Activated naive CD4-positive, alpha-beta T cell (primary cell): ENCODE measurements at places on chromosomes 5 and 9.

- DNase-seq = no peak
Observed at GRCh38 chr5:114830114-114830513, 339.6 kb downstream of the TRIM36 start.

GRCh38 chr9:25261445-25261844 lies 416.8 kb downstream of the TUSC1 start:
- DNase-seq = no peak

GRCh38 chr5:148897842-148898241 lies 71.4 kb downstream of the ADRB2 start:
- no peak for DNase-seq

GRCh38 chr9:14245901-14246525 lies 67.9 kb downstream of the NFIB start:
- DNase-seq = no peak

- no peak for DNase-seq
Observed at GRCh38 chr9:130026583-130027340, 16.2 kb downstream of the FNBP1 start.

DNA sequence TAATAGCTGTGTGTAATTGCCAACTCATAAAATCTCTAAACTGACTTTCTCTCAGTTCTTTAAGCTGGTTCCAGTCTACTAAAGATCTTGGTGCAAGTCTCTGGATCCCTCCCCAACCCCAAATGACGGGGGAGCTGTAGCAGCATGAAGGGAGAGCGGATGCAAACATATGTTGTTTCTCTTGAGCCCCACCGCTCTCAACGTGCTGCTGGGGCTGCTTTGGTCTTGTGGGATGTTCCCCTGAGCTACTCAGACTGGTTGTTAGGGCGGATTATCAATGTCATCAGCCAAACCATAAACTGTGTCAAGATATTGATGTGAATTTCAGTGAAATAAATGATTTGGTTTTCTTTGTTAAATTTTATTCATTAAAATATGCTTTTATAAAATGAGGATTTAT lies 40.9 kb upstream of the APC start:
- DNase-seq = no peak

GRCh38 chr5:135013445-135013844 lies 20.6 kb downstream of the PITX1 start:
- no peak for DNase-seq

DNA sequence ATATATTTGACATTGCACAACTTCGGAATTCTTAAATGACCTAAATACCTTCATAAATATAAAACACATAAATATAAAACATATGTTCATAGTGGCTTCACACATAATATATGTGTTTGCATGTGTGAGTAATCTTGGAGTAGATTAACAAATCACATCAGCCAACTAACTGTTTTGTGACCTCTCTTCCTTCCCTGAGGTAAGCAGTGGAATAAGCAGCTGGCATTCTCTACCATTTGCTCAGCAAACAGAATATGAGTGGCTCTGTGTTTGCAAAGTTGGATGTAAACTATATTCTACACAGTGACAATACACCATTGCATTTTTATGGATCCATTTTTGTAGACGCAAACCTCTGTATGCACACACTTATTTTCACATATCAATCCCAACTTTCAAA lies 189.9 kb downstream of the ACER2 start:
- no peak for DNase-seq

DNA sequence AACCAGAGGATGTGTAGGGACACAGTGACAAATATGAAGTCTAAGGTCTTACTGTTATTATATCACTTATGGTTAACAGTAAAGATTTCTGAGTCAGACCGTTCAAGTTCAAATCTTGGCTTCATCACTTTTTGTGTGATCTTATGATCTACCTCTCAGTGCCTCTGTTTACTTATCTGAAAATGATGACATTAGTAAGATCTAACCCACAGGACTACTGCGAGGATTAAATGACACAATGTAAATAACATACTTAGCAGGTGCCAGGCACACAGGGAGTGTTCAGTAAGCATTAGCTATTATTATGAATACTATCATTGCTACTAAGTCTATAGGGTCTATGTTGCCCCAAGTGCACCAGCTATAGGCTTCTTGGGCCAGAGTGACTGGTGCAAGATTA lies 2.0 kb downstream of the IRF1 start:
- DNase-seq = no peak

DNA sequence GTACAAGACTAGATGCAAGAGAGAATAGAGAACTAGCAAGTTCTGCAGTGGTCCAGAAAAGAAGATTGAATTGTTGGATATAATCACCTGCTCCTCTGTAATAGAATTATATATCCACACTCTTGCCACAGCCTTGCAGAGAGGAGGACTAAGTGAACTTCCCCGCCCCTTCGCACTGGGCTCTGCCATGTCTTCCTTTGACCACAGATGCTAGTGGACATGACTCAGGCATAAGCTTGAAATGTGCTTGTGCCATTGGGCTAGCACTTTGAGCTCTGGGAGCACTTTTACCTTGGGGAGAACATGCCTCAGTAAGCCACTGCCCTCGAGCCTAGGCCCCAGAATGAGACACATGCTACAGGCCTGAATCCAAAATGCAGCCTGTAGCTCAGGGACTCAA lies 113.5 kb upstream of the RASA1 start:
- DNase-seq = no peak

DNA sequence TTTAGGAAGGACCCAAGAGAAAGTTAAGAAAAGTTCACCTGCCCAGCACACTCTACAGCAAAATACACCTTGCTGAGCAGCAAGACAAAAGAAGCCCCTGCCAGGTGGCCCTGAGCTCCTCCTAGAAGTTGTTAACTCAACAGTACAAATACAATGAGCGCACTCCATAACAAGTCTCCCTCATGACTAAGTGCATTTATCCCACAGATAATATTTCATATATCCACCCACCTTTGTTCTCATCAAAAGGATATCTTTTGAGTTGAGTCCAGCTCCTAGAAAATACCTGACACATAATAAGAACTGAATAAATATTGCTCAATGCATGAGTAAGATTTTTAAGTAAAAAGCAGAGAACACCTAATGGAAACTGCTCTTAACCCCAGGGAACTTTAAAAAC lies 73.3 kb downstream of the ABCA1 start:
- no peak for DNase-seq

DNA sequence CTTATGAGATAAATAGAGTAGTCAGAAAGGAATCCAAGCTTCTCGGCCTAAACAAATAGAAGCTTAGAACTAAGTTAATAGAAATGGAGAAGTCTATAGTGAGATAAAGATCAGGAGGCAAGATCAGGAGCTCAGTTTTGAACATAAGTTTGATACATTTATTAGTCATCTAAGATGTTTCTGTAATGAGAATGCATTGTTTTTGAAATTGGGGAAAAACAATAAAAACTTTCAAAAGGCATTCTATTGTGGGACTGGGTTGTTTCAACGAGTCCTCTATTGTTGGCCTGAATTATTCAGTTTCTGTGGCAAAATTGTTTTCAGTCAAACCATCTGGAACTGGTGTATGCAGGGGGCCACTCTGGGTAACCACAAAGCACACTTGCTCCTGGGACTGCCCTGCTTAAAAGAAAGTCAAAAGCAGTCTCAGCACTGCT lies 181.0 kb upstream of the CLINT1 start:
- no peak for DNase-seq

DNA sequence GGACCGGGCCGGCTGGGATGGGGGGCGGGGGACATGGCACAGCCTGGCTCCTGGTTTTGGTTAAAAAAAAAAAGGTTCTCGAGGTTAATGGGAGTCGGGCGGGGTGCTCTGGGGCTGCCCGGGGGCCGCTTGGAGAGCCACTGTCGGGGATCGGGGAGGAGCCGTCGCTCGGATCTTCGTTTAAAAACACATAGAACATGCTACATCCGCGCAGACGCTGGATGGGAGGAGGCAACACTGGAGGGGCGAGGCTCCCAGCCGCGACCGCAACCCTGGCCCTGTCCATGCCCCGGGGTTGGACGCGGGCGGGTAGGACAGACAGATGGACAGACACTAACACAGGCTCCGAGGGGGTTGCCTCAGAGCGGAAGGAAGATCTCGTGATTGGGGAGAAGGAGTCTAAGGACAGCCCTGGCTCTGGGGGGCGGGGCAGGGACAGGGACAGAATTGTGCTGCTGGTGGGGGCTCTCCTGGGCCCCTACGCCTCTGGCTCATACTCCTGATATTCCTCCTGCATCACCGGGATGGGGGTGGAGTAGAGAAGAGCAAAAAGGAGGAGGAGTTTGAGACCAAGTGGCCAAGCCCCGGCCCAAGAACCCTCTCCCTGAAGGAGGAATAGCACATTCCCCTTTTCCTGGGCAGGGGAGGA lies 9.9 kb downstream of the SNCB start:
- DNase-seq = no peak

DNA sequence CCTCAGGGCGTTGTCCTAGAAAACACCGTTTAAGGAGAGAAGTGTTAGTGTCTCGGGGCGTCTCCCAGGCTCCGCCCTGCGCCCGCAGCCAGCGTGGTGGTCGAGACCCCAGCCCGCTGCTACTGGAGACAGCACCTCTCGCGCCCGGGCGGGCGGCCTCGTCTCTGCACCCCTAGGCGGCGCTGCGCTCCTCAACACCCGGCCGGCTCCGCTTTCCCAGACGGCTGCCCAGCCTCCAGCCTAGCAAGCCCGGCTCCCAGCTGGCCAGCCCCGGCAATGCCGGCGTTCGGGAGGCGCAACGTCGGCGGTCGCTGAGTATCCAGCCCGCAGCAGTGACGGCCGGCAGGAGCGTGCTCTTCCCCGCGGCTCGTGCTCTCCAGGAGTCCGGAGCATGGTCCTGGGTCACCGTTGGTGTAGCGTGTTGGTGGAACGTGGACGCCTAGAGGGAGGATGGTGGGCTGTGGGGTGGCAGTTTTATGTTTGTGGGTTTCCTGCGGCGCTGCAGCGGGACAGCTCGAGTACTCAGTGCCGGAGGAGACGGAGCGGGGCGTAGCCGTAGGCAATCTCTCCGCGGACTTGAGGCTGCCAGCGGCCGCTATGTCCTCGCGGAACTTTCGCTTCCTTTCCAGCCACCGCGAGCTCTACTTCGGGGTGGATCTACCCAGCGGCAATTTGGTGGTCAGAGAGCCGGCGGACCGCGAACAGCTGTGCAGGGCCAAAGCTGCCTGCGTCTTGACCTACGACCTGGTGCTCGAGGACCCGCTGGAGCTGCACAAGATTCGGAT lies 536 bp downstream of the PCDHAC1 start:
- DNase-seq = no peak

DNA sequence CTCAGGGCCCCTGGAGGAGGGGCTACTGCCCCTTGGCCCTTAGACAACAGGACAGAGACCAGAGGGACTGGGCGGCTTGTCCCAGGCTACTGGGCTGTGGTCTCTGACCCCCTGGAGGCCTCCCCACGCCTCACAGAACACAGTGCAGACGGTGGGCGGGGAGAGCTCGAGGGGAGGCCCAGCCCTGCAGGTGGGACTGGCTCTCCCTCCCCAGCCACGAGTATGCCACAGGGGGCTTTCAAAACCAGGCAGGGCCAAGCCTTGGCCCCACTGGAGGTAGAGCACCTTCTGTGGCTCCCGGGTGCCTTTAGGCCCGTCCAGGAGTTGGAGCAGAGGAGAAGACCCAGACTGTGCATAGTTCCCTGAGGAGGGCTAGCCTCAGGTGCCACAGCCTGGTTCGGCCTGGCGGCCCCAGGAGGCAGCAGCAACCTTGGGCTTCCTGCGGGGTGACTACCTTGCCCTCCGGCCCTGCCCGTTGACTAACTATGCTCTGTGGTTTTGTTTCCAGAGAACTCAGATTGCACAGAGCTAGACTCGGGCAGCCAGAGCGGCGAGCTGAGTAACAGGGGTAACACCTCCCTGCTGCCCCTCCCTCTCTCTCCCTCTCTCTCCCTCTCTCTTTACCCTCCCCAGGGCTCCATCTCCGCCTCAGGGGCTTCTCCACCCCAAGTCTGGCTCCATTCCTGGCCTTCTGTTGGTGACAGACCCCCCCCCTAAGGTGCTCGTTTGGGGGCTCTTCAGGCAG lies 15.5 kb downstream of the CARD19 start:
- DNase-seq = no peak

- DNase-seq = no peak
Observed at GRCh38 chr9:80352967-80353366, 781.2 kb downstream of the TLE4 start.

GRCh38 chr5:173862047-173862477 lies 26.1 kb upstream of the CPEB4 start:
- no peak for DNase-seq

DNA sequence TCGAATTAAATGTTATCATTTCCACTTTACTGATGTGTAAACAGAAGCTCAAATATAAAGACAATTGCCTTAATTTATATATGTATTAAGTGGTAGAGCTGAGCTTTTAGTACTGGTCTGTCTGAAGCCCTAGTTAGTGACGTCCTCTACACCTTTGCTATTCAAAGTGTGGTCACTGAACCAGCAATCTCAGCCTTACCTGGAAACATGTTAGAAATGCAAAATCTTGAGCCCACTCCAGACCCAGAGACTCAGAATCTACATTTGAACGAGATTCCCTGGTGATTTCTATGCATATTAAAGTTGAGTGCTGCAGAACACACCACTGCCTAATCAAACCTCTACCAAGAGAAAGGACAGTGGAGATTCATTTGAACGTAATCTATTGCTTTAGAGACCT lies 88.3 kb upstream of the MPDZ start:
- DNase-seq = no peak

GRCh38 chr5:159187719-159188118 lies 21.6 kb downstream of the RNF145 start:
- DNase-seq = no peak

DNA sequence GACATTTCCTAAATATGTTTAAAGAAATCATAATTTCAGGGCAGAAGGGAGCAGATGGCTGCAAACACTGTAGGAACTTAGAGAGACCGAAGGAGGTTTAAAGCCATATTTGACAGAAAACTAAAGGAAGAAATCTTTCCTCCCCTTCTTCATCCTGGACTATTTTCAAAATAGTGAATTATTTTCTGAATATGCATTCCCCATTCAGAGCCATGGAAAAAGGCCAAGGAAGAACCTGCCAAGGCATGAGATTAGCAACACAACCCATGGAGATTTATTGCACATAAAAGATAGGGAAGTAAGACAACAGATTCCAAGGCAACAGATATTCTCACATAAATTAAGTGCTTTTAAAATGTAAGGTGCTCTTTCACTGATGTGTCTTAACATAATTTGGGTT lies 233.3 kb upstream of the ADAMTS16 start:
- no peak for DNase-seq

GRCh38 chr9:100309992-100310391 lies 42.8 kb downstream of the TEX10 start:
- no peak for DNase-seq

DNA sequence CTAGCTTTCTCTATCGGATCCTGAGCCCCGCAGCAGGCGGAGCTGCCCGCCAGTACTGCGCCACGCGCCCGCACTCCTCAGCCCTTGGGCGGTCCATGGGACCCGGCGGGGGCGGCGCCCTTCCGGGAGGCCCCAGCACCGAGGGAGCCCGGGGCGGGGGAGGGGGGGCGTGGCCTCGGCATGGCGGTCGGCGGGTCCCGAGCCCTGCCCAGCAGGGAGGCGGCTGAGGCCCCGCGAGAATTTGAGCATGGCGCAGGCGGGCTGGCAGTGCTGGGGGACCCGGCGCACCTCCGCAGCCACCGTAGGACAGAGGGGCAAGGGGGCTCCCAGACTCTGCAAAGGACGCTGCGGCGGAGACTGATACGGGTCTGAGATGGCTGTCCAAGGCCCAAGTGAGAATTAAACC lies 6.8 kb downstream of the ZDHHC11B start:
- DNase-seq = no peak

GRCh38 chr9:33297432-33297831 lies 7.1 kb downstream of the NFX1 start:
- no peak for DNase-seq
